H1 (cell line): ENCODE measurements at places on chromosomes 12 and 14. TPM values are rescaled to one million over a fixed set of nuclear protein-coding genes. Genes with fewer than 3 reads are reported as not detected.

GRCh38 chr12:101021911-101022388 lies 188.1 kb downstream of the SLC5A8 start:
- no peak for DNase-seq

DNA sequence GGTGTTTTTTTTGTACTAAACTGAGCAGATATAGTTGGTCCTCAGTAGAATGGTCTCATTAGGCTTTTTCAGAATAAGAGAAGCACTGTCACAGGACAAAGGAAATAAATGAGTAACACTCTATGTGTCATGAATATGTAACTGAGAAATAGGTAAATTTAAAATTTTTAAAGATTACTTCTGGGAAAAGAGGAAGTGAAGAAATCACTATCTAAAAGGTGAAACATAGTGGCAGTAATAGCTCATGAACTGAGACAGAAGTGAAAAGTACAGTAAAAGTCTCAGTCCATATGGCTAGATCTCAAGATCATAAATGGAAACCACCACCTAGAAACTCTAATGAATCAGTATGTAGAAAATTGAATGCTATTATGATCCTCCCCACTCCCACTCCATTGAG lies 89.3 kb upstream of the TTC7B start:
- DNase-seq: no peak

- DNase-seq: no peak
Measured at GRCh38 chr14:51581017-51581881, 70.5 kb upstream of the FRMD6 start.

DNA sequence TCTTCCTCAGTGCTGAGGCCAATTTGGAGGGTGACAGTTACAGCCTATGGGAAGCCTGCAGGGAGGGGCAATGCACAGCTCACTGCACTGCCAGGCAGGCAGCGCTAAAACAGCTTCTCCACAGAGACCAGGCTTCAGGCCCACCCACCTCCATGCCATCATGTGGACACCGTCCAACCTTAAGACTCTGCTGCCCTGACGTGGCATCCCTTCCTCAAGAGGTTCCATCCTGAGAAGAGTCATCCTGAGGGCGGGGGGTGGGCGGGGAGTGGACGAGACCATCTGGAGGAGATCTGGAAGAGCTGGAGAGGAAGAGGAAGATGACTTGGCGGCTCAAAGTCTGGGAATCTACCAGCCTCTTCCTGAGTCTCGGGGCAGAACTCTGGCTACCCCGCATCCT lies 8.4 kb upstream of the ACVRL1 start:
- no peak for DNase-seq

GYS2 gene
- not detected in 2 replicates for total RNA-seq

GRCh38 chr12:81942594-81942993 lies 183.4 kb upstream of the PPFIA2 start:
- DNase-seq: no peak

- no peak for DNase-seq
Measured at GRCh38 chr14:91419044-91419397, 1.4 kb upstream of the CCDC88C start.

GRCh38 chr14:80395031-80395430 lies 183.7 kb upstream of the DIO2 start:
- DNase-seq: no peak

DNA sequence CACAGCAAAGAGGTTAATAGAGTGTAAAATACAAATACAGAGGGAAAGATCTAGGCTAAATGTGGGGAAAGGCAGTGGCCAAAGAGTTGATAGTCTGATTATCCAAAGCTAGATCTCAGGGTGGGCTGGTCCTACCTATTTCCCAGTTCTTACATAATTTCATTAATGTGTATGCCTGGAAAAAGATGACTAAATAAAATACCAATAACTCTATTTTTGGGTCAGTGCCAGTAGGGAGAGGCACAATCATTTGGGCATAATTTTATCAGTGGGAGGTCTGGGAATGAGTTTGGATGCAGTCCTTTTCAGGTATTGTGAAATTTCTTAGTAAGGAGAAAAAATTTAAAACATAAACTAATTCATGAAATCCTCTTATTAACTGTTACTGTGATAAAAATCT lies 30.6 kb upstream of the CLEC14A start:
- no peak for DNase-seq

ARHGEF40 gene
- 49.5 and 53.1 TPM in 2 replicates for total RNA-seq

- no peak for DNase-seq
Measured at GRCh38 chr14:98226411-98226810, 1045.6 kb downstream of the BCL11B start.

DNA sequence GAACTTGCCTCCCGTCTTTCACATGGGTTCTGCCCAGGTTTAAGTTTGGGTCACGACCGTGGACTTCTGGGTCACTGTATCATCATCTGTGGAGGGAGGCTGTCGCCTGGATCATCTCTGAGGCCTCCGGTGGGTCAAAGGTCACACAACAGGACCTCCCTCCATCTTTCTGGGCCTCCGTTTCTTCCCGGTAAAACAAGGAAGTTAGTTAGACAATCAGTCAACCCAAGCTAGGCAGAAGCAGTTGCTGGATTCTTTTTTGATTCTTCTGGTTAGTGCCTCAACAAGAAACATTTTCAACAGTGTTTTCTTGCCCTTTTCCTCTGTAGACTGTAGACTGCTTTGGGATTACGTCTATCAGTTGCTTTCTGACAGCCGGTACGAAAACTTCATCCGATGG lies 186.6 kb upstream of the BCL2L14 start:
- no peak for DNase-seq
